ENCODE measurements at places on chromosomes 7 and 10.

DNA sequence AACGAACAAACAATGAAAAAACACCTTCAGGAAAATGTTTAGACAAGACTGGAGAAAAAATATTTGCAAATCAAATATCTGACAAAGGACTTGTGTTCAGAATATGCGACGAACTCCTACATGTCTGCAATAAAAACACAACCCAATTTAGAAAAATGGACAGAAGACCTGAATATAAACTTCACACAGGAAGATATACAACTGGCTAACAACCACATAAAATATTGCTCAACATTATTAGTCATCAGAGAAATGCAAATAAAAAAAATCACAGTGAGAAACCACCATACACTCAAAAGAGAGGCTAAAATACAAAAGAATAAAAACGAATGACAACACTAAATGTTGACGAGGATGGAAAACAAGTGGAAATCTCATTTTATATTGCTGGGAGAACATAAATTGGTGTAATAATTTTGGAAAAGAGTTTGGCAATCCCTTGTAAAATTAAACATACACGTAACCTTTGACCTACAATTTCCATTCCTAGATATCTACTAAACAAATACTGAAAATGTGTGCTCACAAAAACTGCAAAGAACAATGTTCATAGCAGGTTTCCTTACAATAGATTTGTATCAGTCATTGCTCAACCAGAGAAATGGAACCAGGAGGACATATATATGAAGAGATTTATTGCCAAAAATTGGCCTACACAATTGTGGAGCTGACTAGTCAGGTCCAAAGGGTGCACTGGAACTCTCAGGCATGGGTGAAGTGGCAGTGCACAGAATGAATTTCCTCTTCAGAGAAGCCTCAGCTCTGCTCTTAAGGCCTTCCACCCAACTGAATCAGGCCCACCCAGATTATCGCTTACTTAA is 82.9 kb upstream of the OGDHL start:
- DNase-seq, result no peak

GRCh38 chr7:9250876-9251275 is 817.5 kb downstream of the NXPH1 start:
- DNase-seq, result no peak

GRCh38 chr7:55568613-55569268 is 3.6 kb downstream of the VOPP1 start:
- no peak for DNase-seq

DNA sequence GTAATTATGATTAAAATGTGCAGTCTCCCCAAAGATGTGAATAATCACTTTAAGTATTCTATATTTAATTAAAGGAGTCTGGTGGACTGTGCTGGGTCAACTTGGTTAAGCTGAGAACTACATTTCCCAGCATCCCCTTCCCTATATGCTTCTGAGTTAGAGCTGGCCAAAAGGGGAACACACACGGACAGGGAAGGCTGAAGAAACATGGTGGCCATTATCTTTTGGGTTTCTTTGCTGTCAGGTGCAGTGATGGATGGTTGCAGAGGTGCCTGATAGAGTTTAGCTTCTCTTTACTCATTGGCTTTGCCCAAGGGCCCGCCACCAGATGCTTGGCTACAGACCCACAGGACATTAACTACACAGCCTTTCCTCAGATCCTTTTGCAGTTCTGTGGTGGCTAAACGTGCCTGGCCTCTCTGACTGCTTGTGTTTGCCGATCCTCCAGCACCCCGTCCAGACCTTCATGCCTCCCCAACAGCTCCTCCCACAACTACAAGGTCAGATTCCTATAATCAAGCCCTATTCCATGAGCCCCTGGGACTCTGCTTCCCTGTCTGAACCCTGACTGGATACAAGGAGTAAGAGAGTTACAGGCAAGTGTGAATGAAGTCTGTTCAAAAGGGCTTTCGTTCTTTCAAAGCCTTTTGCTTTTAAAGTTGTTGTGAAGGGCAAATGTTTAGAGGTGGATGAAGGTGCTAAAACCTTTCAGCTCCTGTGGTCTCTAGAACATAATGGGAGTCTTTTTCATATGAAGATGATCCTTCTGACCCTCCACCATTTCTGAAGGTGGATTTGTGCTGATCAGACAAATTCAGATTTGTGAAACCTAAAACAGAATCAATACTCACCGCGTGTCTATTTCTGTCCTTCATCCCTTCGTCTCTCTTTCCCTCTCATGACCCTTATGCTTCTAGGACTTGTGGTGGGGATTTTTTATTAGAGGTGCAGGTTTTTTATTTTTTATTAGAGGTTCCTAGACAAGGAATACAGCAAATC is 21.5 kb downstream of the BUB3 start:
- no peak for DNase-seq

DNA sequence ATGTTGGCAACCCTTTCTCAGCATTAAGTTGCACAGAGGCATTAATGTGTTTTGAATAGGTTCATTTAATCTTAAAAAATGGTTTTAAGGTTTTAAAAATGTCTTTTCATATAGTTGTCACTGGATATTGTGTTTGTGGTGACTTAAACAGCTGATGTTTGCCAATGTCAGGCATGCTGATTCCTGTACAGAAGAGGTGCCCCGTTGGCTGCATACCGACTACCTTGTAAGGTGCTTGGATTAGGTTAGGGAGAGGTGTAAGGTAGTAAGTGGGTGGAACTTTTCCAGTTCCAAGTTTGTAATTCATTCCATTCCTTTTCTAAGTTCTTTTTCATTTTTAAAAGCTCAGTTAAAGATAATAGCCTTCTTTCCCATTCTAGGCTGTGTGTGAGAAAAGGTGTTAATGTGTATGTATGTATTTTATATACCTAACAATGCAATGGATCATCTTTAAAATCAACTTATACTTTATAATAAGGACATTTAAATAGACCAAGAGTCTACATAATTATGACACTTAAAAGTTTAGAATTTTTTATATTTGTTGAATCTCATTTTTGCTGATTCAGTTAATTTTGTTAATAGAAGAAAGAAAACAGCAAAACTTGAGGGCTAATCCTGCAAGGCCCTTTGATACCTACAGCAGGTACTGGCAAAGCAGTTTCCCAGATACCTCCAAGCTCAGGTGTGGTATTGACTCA is 155.2 kb downstream of the LCOR start:
- DNase-seq, result no peak

- no peak for DNase-seq
Observed at GRCh38 chr10:104326991-104327610, 11.2 kb downstream of the ITPRIP start.

DNA sequence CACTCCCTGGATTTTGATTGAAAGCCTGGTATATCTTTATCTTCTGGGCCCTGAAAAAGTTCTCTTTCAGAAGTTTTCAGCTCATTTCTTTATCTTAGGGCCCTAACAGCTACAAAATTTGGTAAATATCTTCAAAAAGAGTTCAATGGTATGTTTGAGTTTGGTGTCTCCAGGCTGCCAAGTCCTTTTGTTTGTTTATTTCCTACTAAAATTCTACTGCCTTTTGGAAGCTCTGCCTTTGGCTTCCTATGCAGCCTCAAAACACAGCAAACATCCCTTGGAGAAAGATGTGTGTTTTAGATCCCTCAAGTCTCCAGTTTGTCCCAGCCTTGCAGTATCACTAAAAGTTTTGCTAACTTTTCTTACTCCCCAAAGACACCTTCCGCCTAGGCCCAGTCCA is 146.8 kb downstream of the LRRTM3 start:
- no peak for DNase-seq

GRCh38 chr7:7858559-7858958 is 110.0 kb upstream of the GLCCI1 start:
- no peak for DNase-seq

DNA sequence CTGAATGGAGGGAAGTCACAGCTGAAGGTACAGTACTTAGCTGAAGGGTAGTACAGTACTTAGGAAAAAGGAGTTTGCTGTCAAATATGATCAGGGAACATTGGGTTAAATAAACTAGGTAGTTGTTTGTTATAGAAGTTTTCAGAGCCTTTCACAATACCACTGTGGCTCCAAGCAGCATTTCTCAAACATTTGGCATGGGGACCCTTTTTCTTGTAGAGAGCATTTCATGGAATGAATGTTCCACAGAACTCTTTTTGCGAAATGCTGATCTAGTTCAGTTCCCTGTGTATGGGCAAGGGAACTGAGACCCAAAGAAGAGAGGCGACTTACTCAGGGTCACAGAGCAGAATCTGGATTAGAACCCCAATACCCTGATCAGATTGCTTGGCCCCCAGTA is 31.5 kb upstream of the DDX50 start:
- no peak for DNase-seq

DNA sequence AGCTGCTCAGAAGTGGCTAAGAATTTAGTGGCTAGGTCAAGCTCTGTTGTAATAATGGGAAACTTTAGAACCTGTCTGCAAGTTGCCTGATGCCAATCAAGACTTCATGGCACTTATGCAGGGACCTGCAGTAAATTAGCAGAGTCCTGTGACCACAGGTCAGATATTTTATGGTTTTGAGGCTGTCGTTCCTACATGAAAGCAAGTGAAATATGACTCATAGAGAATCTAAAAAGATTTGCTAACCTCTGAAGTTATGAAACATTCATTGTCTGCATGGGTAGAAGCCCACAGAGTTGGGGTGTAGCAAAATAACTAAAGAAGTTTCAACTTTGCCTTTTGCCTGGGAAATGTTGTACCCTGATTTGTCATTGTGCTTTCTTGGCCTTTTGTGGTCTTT is 32.3 kb downstream of the SLC39A12 start:
- no peak for DNase-seq

DNA sequence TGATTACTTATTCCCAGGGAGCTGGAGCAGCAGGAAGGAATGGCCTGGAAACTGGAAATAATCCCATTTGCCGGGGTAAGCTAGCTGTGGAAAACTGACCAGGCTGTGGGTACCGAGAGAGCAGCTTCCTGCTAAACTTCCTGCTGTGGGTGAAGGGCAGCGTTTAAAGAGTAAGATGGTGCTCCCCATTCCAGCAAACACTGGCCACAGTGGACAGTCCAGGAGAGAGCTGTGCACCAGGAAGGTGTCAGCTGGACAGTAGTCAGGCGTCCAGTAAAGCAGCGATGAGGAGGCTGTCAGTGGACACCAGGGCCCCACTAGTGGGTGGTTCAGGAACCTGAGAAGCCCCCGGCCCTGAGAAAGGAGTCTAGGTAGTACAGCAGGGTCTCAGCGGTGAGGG is 55.4 kb downstream of the TBXAS1 start:
- no peak for DNase-seq

DNA sequence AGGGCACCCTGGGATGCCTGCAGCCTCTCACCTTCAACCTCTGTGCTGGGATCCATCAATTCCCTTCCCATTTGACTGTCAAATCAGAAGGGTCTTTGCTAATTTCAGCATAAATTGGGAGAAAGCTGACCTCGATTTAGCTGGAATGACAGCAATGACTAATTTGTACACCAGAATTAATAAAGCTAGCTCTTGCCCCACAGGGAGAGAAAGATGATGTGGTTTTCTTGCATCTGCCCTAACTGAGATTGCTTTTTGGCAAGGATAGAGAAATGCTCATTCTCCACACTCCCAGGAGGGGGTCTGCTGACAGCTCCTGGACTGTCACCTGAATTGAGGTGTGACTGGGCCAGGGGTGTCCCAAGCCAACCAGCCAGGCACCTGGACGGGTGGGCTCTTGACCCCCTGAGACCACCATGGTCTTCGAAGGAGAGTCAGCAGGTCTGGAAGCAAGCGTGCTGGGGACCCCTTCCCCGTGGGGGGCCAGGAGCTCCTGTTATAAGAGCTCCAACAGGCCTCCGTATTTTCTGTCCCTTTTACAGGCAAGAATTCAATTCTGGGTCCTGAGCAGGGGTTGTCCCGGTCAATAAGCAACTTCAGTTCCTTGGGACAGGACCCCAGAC is 42.1 kb downstream of the RBM17 start:
- no peak for DNase-seq

- DNase-seq, result no peak
Observed at GRCh38 chr7:100051611-100052010, 2.0 kb downstream of the ZSCAN21 start.

GRCh38 chr10:43082087-43082486 is 5.2 kb downstream of the RET start:
- DNase-seq, result no peak

DNA sequence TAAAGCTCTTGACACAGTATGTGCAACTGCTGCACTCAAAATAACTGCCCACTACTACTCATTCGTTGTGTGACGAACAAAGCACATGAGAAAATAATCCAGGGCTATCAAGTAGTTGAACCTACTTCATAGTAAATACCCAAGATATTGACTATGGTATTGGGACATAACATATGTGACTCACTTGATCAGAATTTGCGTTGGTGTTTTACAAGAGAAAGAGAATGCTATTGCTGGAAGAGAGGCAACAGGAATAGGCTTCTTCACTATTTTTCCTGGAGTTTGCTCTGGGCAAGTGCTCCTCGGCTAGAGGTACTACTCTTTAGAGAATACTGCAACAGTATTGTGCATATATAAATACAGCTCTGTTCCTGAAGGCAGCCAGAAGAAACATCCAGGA is 2.5 kb downstream of the DGKB start:
- DNase-seq, result no peak

DNA sequence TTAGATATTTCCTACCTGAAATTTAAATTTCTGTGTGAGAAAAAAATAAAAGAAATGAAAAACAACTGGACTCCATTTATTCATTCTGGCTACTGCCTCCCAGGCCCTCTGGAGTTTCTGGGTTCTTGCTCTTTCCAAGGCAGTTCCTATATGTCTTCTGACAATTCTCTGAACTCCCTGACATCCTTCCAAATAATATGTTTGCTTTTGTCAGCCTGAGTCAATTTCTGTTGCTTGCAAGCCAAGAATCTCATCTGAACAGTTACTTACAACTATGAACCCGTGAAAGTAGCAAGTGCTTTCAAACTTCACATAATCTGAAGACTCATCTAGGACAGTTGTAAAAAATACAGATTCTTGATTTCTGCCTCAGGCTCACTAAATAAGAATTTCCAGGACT is 216.7 kb upstream of the NPVF start:
- no peak for DNase-seq

- no peak for DNase-seq
Observed at GRCh38 chr10:6082496-6083395, 6.1 kb upstream of the RBM17 start.

DNA sequence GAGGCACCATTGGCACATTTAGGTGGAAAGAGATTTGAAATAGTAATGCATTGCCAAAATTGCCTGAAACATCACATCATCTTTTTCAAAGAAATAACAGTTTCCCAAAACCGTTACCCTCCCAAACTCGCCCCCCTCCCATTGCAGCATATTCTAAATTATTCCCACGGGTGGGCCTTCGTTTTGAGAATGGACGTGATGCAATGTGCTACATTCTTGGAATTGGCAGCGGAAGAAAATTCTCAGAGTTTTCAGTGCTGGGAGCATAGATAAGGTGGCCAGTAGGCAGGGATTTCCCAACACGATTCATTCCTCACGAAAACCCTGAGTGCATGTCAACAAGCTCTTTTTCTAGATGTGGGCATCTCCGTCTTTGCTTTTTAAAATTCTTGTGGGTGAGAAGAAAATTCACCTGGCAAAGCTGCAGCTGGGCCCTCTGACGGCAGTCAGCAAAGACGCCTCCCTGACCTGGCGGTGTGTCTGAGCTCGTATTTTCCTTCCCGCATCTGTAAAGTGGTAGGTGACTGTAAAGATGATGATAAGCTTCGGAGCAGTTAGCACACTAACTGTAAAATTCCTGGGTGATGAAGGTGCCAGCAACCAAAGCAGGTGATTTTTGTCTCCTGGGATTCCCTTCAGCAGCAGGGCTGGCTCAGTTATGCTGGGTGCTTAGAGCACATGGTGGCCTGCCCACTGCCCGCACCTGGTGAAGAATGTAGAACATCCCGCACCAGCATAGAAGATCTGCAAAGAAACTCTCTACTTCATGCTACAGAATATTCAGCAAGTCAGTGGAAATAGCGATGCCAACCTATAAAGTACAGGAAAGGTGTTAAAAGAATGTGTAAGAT is 141.9 kb upstream of the KLF6 start:
- DNase-seq, result no peak

GRCh38 chr10:120420421-120420820 is 36.6 kb upstream of the PLPP4 start:
- DNase-seq, result no peak
